ENCODE measurements at places on chromosomes 6 and 20.

- DNase-seq, result peak; percentile 10
These were observed 7.0 kb upstream of the PRSS35 start for GRCh38 chr6:83505356-83505755.

DNA sequence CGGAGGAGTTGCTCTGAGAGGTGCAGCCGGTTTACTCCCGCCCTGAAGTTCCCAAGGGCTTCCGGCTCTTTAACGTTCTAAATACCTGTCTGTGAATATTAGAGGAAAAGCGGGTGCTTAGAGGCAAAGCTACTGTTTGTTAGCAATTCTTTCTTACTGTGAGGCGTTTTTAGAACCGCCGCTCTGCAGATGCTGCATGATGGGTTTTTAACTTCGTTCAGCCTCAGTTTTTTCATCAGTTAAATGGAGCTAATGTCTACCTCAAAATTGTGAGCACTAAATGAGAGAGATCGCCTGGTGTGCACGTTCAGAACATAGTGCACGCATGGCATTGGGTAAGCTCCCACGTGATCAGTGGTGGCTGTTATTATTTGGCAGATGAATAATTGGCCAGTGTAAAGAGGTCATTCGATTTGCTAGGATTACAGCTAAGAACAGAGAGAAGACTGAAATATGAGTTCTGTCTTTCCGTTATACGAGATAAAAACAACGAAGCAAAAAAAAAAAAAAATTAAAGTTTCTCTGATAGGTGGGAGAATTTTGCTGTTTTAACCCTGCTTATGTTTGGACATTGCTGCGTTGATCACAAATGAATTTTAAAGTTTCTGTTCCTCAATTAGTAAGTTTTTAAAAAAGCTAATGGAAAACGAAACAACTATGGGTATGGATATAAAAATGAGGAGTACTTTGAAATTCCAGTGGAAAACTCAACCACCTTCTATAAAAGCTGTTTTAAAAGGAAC lies 660 bp upstream of the TFB1M start:
- peak; percentile 80 for DNase-seq

- peak; percentile 53 for DNase-seq
These were observed 45.1 kb downstream of the FNDC1 start for GRCh38 chr6:159214281-159214680.

DNA sequence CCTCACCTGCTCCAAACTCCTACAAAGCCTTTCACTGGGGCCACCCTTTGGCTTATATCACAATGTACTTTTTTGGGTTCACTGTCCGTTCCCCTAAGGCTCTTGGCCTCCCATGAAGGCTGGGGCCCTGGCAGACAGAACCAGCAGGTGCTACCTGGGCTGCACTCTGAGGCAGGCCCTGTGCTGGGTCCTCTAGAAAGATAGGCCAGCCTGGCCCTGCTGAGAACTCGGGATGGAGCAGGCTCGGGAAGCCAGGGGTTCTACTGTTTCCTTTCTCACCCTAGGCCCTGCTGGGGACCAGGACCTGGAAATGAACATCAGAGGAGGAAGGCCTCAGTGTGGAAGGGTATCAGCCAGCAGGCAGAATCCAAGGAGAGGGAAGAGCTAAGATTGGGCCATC lies 79.5 kb downstream of the MRPL14 start:
- DNase-seq, result no peak

DNA sequence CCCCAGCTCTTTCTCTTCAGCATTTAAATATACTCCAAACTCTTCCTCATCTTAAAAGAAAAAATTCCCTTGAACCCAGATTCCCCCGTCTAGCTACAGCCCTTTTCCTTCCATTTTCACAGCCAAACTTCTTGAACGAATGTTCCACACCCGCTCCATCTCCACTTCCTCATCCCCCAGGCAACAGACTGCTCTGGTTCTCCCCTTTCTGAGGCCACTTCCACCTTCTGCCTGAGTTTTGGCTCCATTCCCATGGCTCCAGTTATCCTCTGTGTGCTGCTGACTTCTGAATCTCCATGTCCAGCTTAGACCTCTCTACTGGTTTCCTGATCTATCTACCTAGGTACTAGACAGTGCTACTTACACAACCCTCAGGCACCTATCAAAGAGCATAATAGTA lies 106.4 kb downstream of the RALGAPA2 start:
- no peak for DNase-seq

GRCh38 chr20:46361381-46361780 lies 45.0 kb downstream of the ELMO2 start:
- DNase-seq, result no peak

GRCh38 chr6:153125032-153125431 lies 6.0 kb downstream of the RGS17 start:
- no peak for DNase-seq

- no peak for DNase-seq
These were observed 268.8 kb upstream of the SULF2 start for GRCh38 chr20:48054051-48054450.

GRCh38 chr6:33391922-33392594 lies 435 bp downstream of the KIFC1 start:
- no peak for DNase-seq

DNA sequence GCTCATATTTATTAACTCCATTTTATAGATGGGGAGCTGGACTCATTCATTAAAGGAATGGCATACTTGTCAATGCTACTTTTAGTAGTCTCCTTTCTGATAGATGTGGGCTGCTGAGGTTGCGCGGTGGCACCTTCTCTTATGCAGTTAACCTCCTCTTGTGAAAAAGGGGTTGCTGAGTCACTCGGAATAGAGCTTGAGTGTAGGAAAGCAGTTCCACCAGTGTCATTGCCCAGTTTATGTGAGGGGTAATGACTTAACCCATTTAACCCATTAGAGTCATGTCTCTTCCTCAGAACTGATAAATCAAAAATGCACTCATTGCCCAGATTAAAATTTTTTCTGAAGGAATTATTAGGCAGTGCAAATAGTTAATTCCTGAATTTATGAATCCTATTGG lies 6.3 kb downstream of the MAPK14 start:
- peak; percentile 33 for DNase-seq

DNA sequence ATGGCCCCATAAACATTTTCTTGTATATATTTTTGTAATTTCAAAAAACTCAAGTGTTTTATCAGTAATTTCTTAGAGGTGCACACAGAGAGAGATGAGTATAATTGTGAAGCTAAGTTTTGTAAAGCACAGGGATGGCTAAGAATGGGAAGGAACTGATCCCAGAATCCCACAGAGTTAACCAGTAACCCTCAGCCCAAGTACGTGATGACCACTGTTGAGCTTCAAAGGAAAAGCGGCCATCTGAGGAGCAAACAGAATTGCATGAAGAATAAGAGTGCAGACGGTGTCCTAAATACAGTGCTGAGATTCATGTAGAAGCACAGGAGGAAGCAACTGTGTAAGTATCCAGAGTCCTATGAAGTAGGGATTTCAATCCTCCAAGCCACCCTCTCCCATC lies 28.1 kb upstream of the HLA-C start:
- DNase-seq, result no peak

- no peak for DNase-seq
These were observed 148.6 kb downstream of the LRRC1 start for GRCh38 chr6:53943395-53943794.

DNA sequence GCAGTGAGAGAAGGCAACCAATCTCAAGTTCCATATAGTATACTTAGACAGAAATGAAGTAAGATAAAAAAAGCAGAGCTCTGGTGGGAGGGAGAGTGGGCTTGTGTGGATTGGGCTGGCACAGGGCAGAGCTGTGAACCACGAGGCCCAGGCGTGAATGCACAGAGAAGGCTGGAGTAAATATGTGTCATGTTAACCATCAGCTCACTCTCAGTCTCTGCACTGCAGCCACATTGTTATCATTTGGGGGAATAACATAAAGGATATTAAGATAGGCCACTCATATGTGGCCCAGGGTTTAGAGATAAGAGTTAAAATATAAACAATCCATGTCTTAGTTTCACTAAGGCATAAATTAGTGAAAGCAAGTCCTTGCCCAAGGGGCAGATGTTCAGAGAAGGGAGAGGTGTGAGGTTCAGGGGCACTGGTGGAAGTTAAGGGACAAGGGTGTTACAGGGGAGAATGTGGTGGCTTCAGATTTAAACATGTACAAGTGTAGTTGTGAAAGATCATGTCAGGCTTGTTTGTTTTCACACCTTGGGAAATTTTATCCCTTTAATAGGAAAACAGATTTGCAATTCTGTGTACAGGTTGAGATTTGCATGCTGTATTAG lies 14.4 kb downstream of the GMPR start:
- DNase-seq, result no peak

DNA sequence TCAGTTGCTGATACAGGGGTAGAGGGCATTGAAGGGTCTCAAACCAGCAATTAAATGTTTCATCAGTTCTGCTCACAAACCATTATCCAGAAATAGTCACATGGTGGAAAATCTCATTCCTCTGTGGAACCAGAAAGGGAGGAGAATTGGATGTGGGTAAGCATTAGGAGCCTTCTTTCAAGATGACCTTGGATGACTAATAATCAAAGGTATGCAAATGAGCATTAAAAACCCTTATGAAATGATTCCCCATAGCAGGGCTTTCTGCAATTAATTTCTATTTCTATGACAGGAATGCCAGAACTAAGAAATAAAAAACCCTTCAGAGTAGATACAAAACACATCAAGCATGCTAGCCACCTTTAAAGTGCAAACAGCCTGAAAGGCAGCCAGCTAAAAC lies 37.4 kb upstream of the HCRTR2 start:
- DNase-seq, result peak; percentile 0
